CD4-positive, alpha-beta T cell treated with Interferon gamma for 1 hour (primary cell): ENCODE measurements at places on chromosomes 5 and 9.

- DNase-seq = no peak
These were observed 291.8 kb downstream of the AOPEP start for GRCh38 chr9:95018099-95018936.

DNA sequence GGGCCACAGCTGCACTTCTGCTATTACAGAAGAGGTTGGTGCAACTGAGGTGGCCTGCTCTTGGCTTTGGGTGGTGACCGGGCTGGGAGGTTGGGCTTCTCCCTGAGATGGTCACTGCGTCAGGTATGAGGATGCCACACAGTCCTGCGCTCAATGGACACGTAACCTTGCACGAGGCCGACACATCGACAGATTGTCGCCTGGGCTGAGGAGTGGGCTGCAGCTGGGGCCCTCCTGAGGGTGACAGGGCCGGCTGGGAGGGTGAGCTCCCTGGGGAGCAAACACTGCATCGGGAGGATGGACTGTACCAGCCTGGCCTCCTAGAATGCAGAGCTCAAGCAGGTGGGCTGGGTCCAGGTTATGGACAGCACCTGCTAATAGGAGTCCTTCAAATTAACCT is 261.1 kb upstream of the ADAMTS16 start:
- no peak for DNase-seq

DNA sequence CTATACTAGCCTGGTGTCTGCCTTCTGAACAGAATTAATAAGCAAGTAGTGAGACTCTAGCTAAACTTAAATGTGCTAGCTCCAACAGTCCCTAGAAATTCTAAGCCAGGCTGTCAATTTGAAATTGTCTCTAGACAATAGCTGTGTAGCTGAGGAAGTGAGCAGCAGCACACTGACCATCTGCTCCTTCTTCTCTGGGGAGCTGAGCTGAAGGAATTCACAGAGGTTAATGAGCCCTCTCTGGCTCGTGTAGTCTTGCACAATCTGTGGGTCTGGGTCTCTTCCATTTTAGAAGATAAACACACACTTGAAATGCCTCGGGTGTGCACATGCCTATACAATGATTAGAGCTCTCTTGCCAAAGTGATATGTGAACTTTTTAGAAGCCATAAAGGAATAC is 63.5 kb upstream of the BARX1 start:
- DNase-seq = no peak

DNA sequence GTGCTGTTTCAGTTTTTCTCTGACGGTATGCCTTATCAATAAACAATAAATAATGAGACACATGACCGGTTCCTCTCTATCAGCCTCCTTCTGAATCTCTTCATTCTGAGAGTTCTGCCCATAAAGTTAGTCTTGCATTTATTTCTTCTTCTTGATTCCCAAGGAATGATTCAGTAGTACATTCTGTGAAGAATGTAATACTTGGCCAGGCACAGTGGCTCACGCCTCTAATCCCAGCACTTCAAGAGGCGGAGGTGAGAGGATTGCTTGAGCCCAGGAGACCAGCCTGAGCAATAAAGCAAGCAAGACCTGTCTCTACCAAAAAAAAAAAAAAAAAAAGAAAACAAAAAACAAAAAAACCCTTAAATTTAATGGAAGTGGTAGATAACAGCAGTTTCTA is 53.9 kb downstream of the PAM start:
- DNase-seq = no peak

DNA sequence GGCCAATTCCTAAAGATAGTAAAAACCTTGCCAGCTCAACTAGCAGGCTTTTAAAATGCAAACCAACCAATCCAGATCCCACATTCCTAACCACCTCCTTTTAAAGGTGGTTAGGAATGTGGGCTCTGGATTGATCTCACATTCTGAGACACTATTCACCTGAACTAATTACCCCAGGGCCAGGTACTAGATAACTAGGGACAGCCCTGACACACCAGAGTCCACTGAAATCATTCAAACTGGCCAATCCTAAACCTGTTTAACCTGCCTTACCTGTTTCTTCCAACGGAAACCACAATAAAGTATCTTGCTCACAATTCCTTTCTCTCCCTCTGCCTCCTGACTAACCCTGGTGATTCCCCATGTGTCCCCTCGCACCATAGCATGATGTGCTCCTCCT is 168.3 kb upstream of the DMAC1 start:
- DNase-seq = no peak

GRCh38 chr5:168244838-168245559 is 46.4 kb upstream of the WWC1 start:
- DNase-seq = no peak

DNA sequence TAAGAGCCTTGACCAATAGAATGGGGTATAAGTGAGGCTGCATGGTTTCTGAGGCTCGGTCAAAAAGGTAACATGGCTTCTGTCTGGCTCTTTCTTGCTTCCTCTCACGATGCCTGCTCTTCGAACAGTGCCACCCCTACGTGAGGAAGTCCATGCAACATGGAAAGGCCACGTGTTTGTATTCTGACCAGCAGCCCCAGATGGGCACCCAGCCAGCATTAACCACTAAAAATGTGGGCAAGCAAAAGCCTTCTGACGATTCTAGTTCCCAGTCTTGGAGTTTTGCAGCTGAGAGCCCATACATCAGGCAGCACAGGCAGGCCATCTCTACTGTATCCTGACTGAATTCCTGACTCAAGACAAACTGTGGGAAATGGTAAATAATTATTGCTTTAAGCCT is 24.2 kb upstream of the NREP start:
- peak; percentile 6 for DNase-seq

- DNase-seq = no peak
These were observed 17.3 kb upstream of the IGFBPL1 start for GRCh38 chr9:38441347-38442085.

GRCh38 chr9:130661451-130662098 is 2.8 kb upstream of the PRDM12 start:
- DNase-seq = no peak

DNA sequence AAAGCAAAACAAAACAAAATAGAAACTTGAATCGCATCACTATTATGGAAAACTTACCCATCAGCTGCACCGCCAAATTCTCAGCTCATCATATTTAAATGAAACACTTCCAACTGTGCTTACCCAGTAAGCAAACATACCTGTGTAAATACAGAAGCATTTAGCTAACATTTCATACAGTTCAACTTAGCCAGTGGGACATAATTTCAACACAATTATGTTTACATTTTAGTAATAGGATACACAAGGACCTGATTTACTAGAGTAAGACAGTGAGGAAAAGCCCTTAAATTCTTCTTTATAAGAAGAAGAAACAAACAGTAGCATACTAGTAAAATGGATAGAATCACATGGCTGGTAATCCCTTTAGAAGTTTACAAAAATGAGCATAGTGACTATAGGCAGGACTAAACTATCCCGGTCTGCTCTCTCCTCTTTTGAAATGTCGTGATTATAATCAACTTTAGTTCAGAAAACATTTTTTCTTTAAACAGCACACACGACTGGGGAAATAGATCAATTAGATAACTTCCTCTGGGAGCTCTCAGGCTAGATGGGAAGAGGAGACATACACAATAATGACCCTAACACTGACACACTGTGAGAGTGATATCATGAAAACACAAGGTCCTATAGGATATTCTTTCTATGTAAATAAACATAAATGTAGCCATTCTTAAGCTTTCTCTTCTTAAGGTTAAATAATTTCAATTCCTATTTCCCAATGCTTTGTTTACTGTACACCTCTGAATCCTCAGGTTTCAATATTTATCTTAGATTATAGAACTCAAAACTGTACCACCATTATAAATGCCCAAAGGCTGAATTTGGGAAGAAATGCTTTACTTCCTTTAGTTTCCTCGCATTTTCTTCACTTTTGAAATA is 15.9 kb upstream of the CDC20B start:
- no peak for DNase-seq

DNA sequence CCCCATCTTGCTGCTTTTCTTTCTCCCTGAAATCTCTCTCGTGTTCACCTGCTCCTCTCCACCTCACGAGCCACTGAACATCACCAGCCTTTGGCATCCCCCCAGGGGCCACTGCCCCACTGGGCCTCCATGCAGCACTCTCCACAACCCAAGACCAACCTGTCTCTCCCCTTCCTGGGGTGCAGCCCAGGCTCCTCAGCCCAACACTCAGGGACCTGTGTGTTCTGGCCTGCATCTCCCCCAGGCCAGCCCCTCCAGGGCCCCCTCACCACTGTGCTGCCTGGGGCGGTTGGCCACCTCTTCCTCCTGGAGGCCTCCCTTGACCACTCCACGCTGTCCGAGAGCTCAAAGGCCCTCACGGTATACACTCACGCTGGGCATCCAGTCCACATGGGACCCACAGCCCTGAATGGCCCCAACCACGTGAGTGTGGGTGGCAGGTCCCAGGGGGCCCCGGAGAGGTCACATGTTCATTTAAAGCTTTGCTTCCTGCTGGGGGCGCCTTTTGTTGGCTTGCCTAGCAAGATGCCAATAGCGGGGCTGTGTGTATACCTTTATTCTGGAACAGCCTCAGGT is 453 bp upstream of the DOK3 start:
- peak; percentile 36 for DNase-seq

DNA sequence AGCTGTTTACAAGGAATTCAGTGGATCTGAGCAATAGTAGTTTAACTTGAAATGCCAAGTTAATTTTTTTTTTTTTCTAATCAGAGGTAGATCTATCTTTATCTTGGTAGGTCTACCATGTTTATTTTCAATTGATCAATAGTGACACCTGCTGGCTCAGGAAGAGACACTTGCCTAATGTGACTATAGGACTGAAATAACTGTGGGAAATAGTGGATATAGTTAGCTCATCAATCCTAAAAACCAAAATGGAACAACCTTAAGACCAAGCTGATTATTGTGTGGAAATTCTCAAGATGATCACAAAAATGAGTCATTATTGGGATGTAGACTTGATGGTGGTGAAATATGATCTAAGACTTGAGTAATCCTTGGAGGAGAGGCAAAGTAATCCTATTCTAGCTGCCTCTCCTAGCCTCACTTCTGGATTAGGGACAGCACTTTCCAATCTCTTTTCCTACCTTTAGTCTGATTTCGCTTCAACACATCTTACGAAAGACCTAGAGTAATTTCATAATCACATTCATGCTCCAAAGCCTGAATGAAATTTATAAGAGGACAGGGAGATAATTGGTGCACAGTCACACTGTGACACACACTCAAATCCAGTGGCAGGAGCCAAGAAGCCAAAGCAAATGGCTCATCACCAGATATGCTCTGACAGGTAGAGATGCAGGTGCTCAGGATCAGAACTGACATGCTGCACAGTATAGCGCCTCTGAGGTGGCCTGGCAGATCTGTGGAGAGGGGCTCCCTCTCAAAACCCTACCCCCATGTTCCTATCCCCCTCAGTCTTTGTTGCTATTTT is 156.3 kb downstream of the HMHB1 start:
- DNase-seq = no peak

DNA sequence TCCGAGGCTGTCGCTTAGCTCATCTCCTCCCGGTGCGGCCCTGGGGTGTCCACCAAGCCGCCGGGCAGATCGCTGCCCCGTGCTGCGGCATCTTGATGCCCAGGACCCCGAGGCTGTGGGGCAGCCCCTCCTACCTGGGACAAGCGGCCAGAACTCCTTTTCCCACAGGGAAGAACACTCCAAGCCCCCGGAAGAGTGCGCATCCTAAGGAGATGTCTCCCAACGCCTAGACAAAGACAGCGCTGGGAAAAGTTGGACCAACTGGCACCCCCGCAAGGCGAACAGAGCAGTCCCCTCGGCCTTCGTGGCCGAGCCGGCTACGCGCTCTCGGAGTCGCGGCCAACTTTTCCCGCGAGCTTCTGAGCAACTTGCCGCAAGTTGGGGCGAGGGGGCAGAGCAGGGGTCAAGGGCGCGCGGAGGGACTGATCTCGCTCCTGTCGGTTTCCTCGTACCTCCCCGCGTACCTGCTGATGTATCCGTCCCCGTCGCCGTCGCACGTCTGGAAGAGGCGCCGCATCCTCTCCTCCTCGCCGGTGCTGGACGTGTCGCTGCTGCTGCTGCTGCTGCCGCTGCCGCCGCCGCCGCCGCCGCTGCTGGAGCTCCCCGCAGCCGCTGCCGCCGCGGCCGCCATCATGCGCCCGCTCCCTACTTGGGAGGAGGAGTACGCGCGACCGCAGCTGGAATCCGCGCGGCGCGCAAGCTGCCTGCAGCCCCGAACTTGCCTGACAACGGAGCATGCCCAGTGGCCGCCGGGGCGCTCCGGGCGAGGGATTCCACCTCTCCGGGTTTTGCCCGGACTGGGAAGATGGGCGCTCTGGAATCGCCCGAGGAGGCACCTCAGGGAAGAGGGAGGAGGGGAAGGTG is at the start of gene MCC:
TSS of gene MCC (minus strand) at position 673 of the 864 bp plus-strand sequence.
- no peak for DNase-seq

DNA sequence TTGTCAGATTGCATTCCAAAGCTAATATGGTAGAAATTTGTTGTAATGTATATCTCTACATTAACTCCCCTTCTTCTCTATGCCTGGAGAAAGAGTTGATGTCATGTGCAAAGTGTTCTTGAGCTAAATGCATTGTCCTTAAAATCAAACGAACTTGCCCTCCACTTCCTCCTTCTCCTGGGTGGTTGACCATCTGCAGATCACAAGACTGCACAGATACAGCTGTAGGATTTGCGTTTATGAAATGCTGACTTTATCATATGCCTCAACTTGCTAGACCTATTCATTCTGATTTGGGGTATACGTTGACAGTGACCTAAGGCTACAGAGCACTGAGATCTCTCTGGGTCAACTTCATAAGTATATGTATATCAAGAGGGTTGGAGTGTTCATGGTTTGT is 8.3 kb downstream of the TRIM32 start:
- DNase-seq = no peak

GRCh38 chr5:153623751-153624450 is 133.4 kb downstream of the GRIA1 start:
- DNase-seq = no peak

GRCh38 chr9:12133416-12133815 is 559.8 kb upstream of the TYRP1 start:
- no peak for DNase-seq

- peak; percentile 53 for DNase-seq
These were observed 85.4 kb upstream of the CPEB4 start for GRCh38 chr5:173802670-173803165.

DNA sequence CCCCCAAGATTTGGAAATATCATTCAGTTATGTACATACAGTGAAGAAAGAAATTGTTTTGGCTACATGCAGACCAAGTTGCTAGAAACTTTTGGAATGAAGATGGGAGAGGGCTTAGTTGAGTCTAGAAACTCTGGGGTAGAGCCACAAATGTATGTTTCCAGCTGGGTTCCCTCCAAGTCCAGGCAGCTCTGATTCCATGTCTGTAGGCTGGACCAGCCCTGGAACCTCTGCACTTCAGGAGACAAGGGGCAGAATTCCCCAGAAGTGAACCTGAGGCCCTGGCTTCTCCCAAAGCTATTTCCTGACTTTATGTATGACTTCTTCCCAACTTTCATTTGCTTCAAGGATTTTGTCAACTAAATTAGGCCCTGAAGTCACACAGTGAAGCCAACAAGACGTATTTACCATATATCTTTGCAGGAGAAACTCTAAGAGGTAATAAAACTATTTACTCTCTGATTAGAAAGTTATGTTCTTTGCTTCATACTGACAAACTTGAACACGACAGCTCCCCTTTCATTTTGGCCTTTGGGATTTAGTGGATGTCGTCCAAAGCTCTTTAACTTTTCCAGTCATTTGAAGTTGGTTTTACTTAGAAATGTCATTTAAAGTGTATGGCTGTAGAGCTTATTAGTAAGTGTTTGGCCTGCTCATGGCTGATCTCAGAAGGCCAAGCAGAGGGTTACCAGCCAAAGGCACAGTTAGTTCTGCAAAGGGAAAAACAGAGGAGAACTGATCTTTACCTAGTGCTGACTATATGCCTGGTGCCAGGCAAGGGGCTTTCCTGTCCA is 152.0 kb upstream of the SLC28A3 start:
- DNase-seq = no peak
